ENCODE measurements at places on chromosomes 2 and 18.

GRCh38 chr2:204436230-204436629 is 109.0 kb upstream of the PARD3B start:
- no peak for DNase-seq

GRCh38 chr18:79569720-79570119 is 109.9 kb upstream of the CTDP1 start:
- no peak for DNase-seq

GRCh38 chr2:774436-774835 is 97.2 kb upstream of the TMEM18 start:
- DNase-seq: no peak

- DNase-seq: no peak
Observed at GRCh38 chr2:120949957-120950590, 214.4 kb downstream of the GLI2 start.

- no peak for DNase-seq
Observed at GRCh38 chr2:20145497-20146193, 79.3 kb downstream of the SDC1 start.

DNA sequence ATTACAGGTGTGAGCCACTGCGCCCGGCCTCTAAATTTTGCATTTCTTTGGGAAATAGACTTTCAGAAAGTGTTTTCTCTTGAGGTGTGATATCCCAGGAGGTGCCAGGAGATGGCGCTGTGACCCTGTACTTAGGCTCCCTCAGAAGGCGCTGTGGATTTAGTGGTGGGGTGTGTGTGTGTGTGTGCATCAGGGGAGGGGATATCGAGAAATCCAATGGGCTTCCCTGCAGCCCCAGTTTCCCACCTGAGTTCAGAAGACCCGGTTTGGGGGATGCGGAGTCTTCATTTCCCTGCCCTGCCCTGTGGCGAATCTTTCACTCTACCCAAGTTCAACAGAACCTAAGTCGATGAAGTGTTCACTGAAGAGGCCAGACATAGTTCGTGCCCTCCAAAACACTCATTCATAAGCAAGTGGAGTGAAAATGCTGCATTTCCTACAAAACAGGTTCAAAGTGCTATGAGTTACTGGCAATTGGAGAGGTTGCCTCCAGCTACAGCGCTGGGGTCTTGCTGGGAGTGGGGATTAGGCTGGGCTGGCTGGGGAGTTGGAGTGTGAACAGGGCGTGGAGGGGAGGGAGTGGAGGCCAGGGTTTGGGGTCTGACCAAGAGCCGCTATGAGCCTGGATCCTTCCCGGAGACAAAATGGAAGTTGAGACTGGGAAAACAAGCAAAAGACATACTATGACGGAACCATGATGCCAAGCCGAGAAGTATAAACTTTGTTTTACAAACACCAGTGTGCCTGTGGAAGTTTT is 6.5 kb upstream of the WNT6 start:
- peak; percentile 13 for DNase-seq

- DNase-seq: no peak
Observed at GRCh38 chr2:14185906-14186305, 446.6 kb upstream of the LRATD1 start.

DNA sequence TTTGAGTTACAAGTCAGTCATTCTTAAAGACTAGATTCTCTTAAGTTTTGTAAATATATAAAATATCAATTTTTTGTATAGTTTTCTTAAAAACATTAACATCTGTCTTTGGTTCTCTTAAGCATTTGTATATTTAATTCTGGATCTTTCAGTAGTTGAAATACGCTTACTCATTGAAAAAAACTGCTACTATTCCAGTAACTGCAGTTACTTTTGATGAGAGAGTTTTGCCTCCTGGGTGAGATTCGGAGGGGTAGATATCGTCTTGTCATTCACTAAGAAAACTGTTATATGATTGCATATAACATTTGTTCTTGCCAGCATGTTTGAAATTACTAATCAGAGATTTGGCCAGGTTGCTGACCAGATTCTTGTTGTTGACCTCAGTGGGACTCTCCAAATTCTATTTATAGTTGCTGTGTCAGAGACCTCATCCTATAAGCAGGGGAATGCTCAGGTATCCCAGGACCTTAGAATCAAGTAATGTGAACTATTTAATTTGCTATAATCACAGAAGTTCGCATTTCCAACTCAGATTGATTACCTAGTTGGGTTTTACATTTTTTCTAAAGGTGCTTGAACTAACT is 7.9 kb downstream of the AGPS start:
- no peak for DNase-seq

DNA sequence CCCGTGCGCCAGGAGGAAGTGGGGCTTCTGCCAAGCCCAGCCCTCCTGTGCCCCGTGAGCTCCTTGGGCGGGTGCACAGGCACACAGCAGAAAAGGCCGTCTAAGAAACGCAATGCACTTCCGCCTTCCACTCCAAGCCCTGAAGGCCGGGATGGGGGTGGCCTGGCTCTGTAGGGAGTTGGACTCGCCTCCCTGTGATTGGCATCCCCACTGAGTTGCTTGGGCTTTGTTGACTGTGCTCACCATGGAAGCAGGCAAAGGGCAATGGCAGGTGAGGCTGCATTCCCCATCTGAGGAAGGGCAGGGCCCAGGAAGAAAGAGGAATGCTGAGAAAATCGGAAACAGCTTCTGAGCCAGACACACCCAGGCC is 66.8 kb downstream of the CRACDL start:
- peak; percentile 52 for DNase-seq

GRCh38 chr18:29191263-29191662 is 1014.3 kb upstream of the CDH2 start:
- no peak for DNase-seq

DNA sequence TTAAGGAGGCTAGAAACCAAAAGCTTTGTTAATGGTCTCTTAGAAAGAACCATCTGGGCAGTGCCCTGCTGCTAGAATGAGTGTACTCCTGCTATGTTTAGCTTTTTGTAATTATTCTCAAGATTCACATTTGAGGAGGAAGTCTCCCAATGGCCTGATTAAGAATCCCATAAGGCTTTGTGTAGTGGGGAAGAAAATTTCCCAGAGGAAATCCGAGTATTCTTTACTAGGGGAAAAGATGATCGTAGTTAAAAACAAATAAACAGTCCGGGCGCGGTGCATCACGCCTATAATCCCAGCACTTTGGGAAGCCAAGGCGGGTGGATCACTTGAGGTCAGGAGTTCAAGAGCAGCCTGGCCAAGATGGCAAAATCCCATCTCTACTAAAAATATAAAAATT is 117.9 kb downstream of the PTRHD1 start:
- DNase-seq: no peak

GRCh38 chr2:8572712-8573233 is 109.1 kb upstream of the ID2 start:
- DNase-seq: no peak

DNA sequence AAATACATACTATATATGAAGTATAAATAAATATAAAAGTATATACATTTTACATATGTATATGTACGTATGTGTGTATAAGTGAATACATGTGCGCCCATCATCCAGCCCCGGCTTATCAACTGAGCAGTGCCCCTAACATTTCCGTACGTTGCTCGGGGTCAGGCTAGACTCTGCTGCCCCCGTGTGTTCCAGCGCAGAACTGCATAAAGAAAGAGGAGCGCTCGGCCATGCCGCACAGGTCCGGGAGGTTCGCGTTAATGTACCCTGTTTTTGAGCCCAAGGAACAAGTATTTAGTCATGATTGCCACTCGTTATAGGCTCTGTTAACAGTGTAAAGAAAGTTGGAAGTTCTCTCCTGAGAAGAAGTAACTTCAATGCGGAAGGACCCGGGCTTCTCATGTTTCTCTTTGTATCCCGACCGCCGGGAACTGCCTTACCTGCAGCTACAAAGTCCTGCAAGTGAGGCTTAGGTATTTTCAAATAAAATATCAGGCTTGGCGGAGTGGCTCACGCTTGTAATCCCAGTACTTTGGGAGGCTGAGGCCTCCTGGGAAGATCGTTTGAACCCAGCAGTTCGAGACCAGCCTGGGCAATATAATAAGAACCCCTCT is 55.7 kb downstream of the CD8B2 start:
- peak; percentile 15 for DNase-seq
